GM18507 (cell line): ENCODE measurements at places on chromosomes 4 and X.

- no peak for DNase-seq
Observed at GRCh38 chr4:122687531-122688061, 44.9 kb upstream of the BBS12 start.

DNA sequence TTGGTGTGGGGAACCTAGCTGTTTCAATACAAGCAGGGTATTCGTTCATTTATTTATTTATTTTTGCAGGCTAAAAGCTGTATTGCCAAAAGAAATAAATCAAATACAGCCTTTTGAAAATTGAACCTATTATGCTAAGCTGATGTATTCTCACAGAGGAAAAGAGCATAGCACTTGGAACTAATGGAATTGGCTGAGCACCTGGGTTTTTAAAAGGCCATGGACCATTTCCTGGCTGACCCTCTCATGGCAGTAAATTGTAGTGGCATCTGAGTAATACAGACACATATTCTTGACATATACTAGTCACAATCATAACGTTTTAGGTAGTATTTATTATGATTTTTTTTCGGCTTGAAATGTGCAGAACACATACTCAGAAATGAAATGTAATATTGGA, 71.8 kb upstream of the ALG13 start:
- DNase-seq = no peak

DNA sequence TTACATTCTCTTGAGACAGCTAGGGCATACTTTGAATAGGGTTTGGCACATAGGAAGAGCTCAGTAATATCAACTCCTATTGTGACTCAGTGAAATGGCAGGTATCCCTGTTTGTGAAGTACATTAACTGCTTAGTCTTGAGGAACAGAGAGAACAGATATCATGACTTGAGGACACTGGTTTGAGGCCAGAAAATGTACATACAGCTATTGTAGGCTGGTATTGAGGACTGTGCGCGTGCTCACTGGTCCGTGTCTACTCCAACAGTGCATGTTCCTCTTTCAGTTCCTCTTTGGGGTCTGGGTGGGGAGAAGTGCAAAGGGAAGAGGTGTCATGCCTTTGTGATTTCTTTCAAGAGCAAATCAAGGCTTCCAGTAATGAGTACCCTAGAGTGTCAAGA, 34.6 kb upstream of the TBC1D9 start:
- DNase-seq = no peak

DNA sequence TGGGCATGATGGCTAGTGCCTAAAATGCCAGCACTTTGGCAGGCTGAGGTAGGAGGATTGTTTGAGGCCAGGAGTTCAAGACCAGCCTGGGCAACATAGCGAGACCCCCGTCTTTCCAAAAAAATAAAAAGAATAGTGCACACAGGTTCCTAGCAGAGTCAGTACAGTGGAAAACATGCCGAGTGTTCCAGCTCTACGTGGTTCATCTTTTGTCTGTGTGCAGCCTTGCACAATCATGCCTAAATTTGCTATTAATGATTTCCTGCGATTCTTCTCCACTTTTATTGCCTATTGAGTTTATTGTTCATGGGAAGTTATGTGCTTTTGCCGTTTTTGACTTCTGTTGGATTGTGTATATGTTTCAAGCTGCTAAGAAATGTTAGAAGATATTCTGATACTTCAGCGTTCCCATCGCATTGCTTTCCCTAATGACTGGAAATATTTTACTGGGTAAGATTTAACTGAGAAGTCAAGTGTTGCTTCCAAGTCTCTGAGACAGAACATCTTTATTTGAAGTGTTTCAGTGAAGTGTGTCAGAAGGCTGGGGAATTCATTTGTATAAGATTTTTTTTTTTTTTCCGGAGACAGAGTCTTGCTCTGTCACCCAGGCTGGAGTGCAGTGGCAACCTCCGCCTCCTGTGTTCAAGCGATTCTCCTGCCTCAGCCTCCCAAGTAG, 11.3 kb downstream of the DOCK11 start:
- no peak for DNase-seq

DNA sequence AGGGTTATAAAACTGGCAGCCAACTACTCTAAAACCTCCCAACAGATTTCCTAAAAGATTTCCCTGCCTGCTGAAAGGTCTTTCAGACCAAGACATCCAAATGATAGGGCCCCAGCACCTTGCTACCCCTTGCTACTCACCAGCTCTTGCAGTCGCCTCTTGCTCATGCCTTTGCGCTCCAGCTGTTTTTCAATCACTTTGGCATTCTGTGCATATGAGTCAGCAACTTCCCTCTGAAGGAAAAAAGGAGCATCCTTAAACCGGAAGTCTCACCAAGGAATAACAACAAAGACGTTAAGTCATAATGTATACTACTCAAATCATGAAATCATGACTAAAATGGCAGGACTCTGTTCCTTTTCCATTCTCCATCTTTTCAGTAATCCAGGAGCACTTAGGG, 24.0 kb downstream of the STEEP1 start:
- DNase-seq = no peak

DNA sequence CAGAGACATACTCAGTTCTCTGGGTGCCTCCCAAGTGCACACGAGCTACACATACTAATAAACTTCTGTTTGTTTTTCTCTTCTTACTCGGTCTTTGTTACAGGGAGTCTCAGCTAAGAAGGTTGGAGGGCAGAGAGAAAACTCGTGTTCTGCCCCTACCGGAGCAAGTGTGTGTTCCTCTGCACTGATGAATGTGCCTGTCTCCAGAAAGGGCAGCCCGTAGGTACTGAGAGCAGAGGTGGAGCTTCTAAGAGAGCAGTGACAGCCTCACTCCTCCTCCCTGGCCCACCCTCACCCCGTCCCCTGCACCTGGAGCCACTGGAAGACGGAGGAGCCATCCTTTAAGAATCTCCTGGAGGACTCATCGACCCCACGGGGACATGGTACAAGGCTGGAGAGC, 67.6 kb downstream of the MTNR1A start:
- no peak for DNase-seq

DNA sequence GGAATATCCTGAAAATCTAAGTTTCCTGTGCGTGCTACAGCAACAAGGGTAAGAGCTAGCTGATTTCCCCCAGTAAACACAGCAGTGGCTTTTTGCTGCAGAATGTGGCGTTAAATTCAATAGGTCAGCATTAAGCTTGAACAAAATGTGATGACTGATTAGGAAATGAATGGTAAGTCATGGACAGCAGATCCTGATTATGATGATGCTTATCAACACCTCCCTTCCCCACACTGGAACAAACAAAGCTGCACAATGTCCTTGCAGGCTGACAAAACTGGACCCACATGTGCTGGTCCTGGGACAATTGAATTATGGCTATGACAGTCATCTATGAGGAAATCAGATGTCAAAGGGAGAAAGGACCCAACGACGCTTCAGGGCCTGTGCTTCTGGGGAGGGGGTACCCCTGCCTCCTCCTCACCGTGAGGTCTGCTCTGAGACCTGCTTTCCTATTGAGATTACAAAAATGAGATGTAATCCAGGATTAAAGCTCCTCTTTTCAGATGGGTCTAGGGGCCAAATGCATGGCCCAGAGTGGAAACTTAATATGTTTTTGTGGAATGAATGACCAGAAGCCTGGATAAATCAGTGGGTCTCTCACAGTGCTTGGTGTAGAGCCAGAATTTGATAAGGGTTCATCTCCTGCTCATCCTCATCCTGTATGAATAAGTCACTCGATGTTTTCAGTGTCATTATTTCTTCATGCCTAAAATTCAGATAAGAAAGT, 32.0 kb upstream of the BOD1L1 start:
- DNase-seq = no peak

- DNase-seq = no peak
Observed at GRCh38 chr4:156686120-156686519, 285.5 kb downstream of the PDGFC start.

DNA sequence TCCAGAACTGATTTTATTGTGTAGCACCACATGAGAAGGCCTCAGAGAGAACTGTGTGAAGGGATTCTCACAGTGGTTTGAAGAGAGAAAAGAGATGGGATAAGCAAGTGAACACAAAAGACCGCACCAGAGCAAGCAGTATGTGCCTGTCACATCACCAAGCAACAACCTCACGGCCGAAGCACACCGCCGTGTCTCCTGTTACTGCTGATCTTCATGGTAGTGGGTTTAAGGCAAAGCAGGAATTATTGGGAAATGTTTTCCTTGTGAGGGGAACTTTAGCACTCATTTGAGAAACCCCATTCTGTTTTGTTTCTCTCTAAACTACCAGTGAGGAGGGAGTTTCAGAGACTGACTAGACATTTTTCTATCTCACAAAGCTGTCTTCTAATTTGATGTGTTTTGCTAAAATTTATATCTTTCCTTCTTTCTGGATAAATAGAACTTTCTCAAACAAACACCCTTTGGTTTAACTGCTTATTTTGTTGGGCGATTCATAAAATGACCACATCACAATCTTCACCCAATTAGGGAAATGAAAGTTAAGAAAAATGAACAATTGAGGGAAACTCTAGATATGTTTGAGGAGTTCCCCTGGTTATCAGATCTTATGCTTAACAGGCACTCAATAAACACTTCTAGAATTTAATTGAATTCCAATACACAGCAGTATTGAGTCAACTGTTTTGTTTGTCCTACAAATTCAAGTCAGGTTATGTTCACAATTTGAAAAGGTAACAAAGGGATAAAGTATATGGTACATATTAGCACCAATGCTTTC, 16.5 kb downstream of the SH3KBP1 start:
- DNase-seq = no peak

GRCh38 chrX:72694170-72694569, 19.9 kb downstream of the PHKA1 start:
- no peak for DNase-seq

DNA sequence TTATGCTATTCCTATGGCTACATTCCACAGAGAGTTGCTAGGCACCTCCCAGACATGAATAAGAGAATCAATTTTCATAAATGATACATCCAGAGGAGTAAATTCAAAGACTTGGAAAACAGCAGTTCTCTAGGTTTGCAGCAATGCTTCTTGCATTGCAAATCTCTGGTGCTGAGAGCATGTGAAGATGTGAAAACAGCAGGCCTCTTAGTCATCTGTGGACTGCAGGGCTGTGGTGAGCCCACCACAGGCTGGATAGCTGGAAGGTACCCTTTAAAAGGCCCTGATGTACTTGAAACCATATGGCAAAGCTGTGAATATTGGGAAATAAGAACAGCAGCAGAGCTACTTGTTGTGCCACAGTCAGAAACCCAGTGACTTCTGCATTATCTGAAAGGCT, 2135.9 kb downstream of the ARAP2 start:
- no peak for DNase-seq

- DNase-seq = no peak
Observed at GRCh38 chr4:38759113-38759789, 23.5 kb downstream of the TLR10 start.

DNA sequence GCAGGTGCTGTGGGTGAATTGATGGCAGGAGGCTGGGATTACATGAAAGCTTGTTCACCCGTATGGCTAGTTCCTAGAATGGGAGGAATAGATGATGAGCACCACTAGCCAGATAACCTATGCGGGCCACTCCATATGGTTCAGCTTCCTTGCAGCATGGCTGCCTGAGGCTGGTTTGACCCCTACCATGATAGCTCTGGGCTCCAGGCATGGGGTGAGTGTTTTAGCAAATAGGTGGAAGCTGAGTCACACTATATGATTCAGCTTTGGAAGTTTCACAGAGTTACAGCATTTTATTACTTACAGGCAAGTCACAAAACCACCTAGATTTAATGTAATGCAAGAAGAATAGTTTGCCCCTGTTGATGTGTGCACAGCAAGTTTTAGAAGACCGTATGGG, 603.2 kb downstream of the STIM2 start:
- no peak for DNase-seq

GRCh38 chr4:8641256-8641655, 48.7 kb downstream of the CPZ start:
- DNase-seq = no peak

DNA sequence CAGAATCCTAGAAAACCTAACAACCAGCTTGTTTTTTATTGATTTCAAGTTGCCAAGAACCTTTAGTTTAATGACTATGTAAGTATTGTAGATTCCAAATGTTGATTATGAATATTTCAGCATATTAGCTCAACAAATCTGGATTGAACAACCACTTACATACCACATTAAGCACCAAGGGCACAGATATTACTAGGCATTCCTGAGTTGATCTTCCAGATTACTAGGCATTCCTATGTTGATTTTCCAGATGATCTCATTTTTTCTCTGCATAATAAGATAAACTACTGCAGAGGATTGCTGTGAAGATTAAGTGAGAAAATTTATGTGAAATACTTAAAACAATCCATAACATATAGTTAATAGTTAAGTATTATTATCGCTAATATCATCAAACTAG, 17.4 kb upstream of the DCAF8L1 start:
- DNase-seq = no peak

- DNase-seq = no peak
Observed at GRCh38 chr4:56080384-56080783, 131.6 kb downstream of the CEP135 start.

DNA sequence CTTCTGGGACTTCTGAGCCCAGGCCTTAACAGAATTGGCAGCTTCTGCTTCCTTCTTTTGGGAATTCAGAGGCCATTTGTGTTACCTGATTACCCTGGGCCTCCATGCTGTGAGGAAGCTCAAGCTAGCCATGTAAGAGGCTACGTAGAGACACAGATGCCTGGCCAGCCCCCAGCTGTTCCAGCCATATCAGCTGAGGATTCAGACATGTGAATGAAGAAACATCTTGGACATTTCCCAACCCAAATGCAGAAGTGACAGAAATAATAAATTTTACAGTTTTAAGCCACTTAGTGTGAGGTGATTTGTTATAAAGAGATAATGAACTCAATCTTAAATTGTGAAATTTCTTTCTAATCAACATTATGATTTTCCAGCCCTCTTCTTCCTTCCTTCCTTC, 18.7 kb upstream of the ZNF827 start:
- DNase-seq = no peak

DNA sequence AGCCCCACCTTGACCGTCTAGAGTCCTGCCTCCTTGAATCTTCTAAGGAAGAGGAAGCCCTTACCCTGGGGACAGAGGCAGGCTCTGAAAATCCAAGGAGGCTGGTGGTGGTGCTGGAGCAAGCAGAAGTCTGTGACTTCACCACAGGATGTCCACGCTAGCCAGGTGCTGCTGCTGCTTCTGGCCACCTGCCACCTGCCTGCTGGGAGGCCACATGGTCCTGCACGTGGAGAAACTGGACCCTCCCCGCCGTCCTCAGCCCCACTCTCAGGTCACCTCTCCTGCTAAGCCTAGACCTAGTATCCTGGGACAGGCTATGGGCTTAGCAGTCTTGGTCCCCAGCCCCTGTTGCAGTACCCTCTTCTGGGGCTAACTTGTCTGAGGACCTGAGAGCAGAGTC, 15.8 kb downstream of the TMEM31 start:
- no peak for DNase-seq

- DNase-seq = no peak
Observed at GRCh38 chr4:68287704-68288392, 42.4 kb upstream of the TMPRSS11B start.

DNA sequence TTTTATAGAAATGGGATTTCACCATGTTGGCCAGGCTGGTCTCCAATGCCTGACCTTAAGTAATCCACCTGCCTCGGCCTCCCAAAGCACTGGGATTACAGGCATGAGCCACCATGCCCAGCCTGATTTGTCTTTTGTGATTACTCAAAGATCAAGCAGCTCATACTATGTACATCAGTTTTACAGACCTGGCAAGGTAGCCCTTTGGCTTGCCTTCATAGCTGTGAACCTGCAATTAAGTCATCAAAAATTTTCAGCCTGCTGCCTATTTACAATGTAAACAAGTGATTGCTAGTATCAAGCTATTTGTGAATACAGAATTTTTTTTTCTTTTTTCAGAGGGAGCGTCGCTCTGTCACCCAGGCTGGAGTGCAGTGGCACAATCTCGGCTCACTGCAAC, 46.2 kb downstream of the GSX2 start:
- no peak for DNase-seq

GRCh38 chrX:20265726-20266681, 705 bp downstream of the RPS6KA3 start:
- DNase-seq = no peak

GRCh38 chrX:6465756-6466155, 69.2 kb downstream of the VCX3A start:
- no peak for DNase-seq
